ENCODE measurements at places on chromosomes 6 and 20.

DNA sequence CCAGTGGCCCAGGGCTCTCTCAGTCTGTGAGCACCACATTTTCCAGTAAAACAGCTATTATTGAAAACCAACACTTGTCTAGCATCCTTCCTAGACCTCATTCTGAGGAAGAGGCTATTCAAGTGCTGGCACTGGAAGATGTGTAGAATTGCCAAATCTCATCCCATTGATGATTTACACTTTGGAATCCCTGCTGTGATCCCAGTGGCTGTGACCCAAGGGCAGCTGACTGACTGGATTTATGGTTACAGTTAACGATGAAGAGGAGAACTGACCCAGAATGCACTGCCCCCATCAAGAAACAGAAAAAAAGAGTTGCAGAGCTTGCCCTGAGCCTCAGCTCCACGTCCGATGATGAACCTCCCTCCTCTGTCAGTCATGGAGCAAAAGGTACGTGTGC, 2.4 kb downstream of the CMTR1 start:
- DNase-seq, result no peak

- no peak for DNase-seq
These were observed 117.5 kb upstream of the SAMD5 start for GRCh38 chr6:147390909-147391536.

GRCh38 chr6:4561773-4562400, 214.3 kb upstream of the CDYL start:
- DNase-seq, result no peak

DNA sequence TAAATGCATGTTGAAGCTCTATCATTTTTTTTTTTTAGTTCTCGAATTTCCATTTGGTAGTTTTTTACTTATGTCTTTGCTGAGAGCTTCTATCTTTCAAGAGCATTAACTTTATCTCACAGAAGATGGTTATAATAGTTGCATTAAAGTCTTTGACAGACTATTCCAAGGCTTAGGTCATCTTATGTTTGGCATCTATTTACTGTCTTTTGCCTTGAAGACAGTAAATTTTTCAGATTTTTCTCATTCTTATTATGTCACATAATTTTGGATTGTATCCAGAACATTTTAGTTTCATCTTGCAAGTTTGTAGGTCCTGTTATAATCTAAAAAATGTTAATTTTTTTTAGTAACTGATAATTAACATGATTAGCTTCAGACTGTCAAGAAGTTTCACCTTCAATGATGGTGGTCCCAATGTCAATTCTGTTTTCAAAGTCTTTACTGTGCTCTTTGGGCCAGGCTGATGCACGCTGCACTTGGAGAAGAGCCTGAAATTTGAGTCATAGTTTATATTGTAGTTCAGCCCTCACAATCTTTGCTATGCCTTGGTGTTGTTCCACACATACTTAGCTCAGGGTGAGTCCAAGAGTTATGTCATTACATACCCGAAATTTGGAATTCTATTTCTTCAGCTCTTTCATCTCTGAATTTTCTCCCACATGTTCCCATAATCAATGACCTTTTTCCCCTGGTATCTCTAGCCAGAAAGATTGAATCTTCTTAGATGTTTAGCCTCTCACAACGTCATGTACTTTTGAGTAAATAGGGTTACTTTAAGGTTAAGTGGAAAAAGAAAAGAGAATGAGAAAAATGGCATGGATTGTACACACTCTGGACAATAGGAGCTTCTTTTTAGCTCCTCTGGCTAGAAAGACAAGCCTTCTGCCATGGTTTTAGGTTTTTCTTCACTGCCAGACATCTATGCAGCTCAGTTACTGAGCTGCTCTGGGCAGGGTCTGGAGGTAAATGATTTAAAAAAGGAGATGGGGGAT, 110.3 kb upstream of the BTBD3 start:
- DNase-seq, result no peak

GRCh38 chr6:70901324-70901723, 55.5 kb downstream of the B3GAT2 start:
- DNase-seq, result no peak

- DNase-seq, result no peak
These were observed 156.7 kb downstream of the GRM4 start for GRCh38 chr6:33989016-33989854.

- no peak for DNase-seq
These were observed 19.6 kb downstream of the RPP21 start for GRCh38 chr6:30364591-30364990.

GRCh38 chr20:31990641-31991338, 19.4 kb upstream of the CCM2L start:
- DNase-seq, result no peak

DNA sequence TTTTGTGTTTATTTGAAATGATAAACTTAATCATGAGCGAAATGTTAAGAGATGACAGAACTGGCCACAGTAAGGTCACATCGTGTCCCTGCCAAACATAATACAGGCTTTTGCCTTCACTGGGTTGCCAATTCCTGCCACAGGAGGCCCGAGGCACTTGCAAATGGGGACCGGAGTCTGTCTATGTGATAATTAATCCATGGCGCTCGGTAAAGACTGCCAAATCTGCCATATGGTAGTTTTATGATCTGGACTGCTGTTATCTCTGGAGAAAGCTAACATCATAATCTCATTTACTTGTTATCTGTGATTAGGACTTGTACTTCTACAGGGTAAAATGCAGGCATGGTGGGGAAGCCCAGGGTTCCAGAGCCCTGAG, 170.5 kb upstream of the TSHZ2 start:
- DNase-seq, result no peak

DNA sequence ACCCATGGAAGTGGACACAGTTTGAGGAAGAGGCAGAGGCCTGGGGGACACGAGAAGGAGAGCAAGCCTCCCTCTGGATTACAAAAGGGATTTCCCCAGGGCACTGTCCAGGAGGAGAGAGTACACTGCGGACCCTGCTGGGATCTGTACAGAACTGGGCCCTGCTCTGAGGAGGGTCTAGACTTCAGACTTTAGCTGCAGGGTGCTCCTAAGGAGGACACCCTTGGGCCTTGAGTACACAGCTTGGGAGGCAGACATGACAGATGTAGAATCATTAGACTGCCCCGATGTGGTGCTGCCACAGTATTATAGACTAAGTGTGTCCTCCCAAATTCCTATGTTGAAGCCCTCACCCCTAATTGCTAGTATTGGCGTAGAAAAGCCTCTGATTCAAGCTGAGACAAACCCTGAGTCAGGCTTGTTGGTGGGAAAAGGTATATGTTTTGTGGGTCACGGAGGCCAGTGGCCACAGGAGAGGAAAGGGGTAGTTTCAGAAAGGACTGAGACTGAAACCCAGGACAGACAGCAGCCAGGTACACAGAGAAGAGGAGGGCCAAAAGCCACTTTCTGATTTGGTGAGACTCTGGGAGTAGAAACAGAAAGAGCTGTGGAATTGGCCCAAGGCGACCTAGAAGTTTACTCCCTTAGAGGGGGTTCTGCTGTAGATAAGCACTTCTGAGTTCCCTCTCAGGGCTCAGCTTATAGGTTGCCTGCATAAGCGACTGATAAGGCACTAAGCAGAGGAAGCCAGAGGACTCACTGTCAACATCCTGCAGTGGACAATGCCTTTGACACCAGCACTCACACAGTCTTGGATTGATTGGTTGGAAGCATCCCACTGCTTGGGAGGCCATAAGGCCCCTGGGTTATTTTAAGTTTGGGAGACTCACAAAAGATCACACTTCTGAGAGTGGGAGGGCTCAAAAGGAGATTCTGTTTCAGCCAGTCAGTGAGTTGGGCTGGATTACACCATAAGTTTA, 16.5 kb upstream of the SH3BGRL2 start:
- no peak for DNase-seq

DNA sequence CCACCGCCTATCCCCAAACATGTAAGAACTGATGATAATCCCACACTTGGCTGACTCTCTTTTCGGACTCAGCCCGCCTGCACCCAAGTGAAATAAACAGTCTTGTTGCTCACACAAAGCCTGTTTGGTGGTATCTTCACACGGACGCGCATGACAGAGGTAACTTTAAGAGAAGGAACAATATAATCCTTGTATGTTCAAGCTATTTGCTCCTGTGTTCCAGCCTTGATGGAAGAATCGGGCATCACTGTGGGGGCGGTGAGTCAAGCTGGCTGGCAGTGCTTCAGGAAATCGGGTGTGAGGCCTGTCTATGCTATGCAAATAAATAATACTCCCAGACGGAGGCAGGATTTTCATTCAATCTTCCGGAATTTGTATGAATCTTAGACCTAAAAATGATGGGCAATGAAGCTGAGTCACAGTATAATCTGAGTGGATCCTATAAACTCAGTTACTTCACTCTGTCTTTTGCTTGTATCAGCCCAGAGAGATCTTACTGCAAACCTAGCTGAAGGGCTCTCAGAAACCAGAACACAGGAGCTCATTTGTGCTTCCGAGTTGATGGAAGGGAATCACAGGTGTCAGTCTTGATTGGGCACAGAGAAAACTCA, 45.2 kb upstream of the NT5E start:
- DNase-seq, result peak; percentile 29

DNA sequence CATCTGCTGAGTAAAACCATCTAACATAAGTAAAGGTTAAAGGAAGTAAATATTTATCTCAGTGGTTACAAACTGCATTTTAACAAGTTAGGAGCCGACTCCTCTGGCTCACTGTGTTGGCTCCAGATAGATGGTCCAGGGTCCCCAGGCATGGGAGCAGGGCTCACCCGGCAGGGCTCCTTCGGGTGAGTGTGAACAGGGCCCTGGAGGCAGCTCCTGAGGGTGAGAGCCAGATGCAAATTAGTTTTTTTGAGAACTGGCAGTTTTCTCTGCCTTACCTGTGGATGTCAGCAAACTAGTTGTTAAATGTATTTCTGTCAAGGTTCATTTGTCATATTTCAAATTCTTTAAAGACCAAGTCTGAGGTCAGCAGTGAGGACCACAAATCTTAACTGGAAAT, 21.5 kb downstream of the TPBG start:
- DNase-seq, result no peak

GRCh38 chr20:51574248-51575033, 31.9 kb upstream of the NFATC2 start:
- DNase-seq, result no peak

DNA sequence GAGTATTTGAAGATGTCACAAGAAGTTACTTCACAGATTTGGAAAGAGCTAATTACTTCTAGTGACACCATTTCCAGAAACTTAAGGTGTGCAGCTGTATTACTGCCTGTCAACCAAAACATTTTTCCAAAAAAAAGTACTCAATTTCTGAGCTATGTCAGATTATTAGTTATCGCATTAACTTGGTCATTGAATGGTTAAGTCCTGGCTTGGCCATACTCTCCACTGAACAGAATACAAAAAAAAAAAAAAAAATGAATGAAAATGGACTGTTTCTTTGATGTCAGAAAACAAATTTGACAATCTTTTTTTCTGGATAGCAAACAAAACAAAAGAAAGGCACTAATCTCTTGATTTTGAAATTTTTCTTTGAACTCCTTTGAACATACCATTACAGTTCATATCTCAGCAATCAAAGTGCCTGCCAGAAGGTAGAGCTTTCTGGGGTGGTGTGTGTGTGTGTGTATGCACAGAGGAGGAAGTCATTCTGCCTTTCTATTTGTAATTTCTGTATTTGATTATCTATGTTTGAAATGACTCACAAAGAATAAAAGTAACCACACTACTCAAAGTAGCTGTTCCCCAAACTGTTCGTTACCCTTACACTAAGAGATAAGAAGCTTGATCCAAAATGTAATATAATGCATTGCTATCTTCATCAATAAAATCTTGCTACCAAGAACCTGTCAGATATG, 210.8 kb upstream of the FUT9 start:
- DNase-seq, result no peak

DNA sequence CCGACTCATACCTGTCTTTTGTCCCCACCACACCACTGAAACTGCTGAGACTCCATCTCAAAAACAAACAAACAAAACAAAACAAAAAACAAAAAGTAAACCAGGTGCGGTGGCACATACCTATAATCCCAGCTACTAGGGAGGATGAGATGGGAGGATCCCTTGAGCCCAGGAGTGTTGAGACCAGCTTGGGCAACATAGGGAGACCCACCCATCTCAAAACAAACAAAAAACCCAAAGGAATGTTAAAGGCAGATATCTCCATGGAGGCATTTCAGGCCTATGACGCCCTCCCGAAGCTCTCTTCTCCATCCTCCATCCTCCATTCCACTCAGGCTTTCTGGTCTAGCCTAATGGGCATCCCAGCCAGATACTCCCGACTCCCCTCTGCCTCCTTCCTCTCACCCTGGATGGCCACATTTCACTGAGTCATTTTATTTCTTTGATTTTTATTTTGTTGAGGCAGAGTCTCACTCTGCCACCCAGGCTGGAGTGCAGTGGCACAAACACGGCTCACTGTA, 3.2 kb upstream of the SLC4A11 start:
- DNase-seq, result no peak

DNA sequence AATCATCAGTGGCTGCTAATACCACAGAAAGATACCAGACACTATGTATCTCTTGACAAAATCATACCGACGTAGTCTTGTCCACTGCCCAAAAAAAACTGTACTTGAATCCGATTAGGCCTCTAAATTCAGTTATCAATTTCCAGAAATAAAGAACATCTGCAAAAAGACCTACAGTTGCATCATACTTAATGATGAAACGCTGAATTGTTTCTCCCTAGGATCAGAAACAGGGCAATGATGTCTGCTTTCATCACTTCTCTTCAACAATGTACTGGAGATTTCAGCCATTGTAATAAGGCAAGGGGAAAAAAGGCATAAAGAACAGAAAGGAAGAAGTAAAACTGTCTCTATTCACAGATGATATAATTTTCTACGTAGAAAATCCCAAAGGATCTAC, 152.0 kb downstream of the TASP1 start:
- no peak for DNase-seq

DNA sequence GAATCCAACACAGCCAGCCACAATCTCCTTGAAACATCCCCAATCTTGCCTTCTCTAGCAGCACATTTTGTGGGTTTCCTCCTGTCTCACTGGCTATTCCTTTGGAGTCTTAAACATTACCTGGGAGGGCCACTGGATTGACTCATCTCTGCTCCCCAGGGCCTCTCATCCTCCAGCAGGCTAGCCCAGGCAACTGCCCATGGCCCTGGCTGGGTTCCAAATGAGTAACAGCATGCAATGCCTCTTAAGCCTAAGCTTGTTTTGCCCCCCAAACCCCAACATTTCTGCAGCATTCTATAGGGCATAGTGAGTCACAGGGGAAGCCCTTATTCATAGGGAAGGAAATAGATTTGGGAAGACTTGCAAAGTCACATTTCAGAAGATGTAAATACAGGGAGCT, 204.9 kb downstream of the FOXA2 start:
- no peak for DNase-seq

DNA sequence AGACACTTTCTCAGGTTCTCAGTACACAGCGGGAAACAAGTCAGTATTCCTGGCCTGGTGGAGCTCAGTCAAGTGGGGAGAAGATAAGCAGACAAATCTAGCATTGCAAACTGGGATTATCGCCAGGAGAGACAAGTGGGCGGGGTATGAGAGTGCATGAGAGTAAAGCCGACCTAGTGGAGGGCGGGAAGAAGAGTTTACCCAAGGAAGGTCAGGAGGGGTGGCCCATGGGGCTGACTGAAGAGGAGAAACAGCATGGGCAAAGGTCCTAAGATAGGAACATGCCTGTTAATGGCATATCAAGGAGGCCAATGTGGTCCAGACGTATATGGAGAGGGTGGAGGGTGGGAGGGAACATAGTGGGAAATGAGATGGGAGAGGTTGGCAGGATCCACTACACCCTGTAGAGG, 12.4 kb upstream of the CSNK2A1 start:
- DNase-seq, result no peak

- DNase-seq, result no peak
These were observed 88.0 kb downstream of the METTL24 start for GRCh38 chr6:110270165-110270564.

Data from ovary (tissue), 10 donors.